ENCODE measurements at places on chromosomes 11 and 22. TPM values are rescaled to one million over a fixed set of nuclear protein-coding genes. Genes with fewer than 3 reads are reported as not detected.

The SIPA1 gene
- 28.9 TPM for total RNA-seq

The OR52N4 gene
- not detected for total RNA-seq

The ZC3H12C gene
- total RNA-seq, result 4.7 TPM

The SLC22A25 gene
- not detected for total RNA-seq

The RIN1 gene
- 18.4 TPM for total RNA-seq

The OR6X1 gene
- not detected for total RNA-seq

The TRIM22 gene
- total RNA-seq, result 15.5 TPM

The HEPHL1 gene
- not detected for total RNA-seq
